ENCODE measurements at places on chromosomes 3 and 15. TPM values are rescaled to one million over a fixed set of nuclear protein-coding genes. Genes with fewer than 3 reads are reported as not detected.

DNA sequence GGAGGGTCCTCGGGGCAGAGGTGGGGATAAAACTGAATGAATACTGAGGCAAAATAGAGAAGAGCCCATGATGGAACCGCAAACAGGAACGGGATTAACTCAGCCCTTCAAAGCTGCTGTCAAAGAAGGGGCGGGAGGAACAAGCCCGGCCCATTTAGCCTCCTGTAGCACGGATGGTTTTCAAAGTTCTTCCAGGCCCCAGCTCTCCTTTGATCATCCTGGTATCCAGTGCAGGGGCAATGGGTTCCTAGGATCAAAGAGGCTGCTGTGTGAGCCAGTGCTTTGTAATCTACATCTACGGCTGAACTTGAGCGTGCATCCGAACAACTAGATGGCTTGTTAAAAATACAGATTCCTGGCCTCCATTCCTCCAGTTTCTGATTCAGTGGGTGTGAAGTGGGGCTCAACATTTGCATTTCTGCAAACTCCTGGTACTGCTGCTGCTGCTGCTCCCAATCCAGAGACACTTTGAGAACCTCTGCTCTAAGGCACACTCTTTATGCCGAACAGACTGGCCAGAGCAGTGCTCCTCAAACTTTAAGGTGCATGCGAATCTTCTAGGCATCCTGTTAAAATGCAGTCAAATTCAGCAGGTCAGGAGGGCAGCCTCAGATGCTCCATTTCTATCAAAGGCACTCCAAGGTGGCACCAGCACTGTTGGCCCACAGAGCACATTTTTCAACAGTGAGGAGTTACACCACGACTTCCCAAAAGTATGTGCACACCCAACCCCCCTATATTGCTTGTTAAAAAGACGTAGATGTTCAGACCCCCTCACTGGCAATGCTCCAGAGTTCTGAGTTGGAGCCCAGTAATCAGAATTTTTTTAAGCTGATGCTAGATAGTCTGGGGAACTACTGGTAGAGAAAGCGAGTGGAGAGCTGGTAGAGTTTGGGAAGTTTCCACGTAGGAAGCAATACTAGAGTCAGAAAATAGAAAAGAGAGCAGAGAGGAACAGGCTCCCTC lies 5.6 kb downstream of the GALNT15 start:
- no peak for DNase-seq

GRCh38 chr15:77851086-77851485 lies 218.4 kb upstream of the LINGO1 start:
- DNase-seq: no peak

DNA sequence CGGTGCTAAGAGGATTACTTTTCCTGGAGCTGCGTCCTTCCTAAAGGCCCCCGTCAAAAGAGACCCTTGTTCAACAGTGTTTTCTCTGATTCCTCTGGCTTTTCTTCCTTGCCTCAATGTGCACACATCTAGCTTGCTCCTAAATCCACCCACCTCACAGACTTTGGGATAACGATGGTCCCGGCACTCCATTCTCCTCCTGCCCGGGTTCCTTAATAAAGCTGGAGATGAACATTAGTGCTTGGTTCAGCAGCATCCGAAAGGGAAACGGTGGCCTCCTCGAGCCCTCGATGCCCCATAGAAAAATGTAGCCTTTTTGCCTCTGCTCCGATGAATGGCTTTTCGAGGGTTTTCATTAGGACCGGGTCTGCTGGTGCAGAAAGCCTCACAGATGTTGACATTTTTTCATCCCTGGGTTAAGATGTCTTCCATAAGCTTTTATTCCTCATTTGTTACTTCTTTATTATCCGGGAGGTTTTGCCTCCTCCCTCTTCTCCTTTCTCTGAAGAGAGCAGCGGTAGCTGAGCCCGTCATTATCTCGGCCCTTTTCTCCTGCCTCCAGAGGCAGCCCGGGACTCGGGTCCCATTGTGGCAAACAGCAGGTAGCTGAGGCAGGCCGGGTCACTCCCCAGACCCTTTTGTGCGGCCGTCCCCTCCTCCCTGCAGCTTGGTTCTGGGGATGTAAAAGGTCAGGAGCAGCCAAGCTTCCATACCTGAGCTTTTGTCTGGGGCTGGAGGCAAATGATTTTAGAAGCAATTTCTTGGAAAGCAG lies 64.6 kb downstream of the CPN2 start:
- DNase-seq: no peak

DNA sequence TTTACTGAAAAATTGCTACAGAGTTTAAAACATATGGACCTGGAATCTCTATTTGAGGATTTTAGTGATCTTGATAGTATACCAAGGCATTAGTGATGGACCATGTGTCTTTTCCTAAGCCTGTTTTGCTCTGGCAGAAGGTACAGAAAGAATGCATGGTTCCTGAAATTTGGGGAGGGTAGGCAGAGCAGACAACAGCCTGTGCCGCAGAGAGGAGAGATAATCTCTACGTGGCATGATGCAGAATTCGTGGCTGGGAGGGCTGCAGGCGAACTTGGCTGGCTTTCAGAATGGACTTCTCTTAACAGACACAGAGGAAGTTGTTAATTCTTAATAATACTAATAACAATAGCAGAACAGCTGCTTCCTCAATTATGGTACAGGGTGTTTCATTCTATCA lies 137.5 kb upstream of the FOXB1 start:
- no peak for DNase-seq

Gene NDUFB4
- polyA plus RNA-seq: 218 TPM

Gene CHAC1
- polyA plus RNA-seq: 3.7 TPM

DNA sequence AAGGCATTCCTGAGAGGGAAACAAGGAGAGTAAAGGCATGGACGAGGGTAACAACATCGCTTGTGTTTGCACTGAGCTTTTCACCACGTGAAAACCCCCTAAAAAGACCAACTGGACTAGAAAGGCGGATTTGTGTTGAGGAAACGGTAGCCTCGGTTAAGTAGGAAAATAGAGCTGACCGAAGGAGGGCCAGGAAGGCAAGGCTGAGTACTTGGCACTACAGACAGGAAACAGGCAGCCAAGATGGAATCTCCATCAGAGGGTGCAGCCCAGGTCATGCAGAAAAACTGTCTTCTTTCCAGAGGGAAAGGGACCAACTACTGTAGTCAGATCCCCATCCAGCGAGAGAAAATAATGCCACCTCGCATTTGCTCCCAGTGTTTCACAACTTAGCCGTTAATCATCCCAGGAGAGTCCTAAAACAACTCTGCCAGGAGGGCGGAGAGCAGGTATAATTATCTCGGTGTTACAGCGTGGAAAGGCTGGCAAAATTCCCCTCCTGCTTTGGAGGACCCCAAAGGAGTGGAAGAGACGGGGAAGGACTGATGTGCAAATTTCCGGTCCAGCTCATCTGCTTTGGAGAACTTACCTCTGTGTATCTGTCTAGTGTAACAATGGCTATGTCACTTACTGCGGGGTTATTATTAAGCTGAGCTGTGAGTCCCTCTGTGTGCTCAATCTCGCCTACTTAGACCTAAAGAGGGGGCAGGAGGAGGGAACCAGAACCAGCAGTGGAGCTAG lies 77.2 kb downstream of the MYO1E start:
- DNase-seq: no peak

DNA sequence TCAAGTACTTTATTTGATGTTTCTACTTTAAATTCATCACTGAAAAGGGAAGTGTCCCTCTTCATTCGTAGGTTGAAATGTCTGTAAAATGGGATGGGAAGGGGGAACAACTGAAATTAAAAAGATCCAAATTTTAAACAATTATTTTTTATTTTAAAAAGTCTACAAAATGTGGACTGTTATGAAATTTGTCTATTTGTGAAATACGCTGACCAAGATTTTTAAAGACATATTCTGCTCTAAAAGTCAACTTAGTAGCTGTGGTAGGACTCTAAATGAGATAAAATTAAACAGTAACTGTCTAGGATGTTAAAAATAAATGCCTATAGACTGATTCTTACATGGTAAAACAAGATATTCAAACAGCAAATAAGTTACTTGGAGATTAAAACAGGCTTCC lies 67.3 kb downstream of the ADAM10 start:
- DNase-seq: no peak

DNA sequence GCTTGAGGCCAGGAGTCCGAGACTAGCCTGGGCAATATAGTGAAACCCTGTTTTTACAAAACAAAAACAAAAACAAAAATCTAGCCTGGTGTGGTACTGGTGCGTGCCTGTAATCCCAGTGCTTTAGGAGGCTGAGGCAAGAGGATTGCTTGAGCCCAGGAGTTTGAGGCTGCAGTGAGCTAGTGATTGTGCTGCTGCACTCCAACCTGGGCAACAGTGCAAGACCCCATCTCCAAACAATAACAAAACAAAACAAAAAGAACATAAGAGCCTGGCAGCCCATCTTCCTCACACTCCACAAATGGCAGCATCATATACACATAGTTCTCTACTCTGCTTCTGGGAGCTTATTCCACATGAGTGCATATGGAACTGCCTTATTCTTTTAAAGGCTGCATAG lies 2.2 kb upstream of the TRH start:
- no peak for DNase-seq

DNA sequence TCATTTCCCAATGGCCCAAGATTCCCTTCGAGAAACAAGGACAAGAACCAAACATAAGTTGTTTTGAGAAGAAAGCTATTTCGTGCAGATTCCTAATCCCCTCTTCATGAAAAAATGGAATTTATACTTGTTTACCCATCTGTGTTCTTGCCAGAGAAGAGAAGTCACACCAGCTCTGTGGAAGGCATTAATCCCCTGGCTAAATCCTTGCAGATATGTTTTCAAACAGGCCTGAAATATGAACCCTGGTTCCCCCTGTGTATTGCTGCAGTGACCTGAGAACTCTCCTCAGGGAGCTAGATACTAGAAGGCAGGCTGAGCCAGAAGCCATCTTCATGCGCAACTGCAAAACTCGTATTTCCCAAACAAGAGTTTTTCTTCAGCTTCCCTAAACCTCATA lies 337.7 kb downstream of the NEK10 start:
- no peak for DNase-seq

- DNase-seq: no peak
Observed at GRCh38 chr3:185815391-185816282, 9.2 kb downstream of the IGF2BP2 start.

Gene TUSC7
- not detected for polyA plus RNA-seq

GRCh38 chr15:66862940-66863335 lies 160.9 kb downstream of the SMAD6 start:
- no peak for DNase-seq

Gene TMF1
- polyA plus RNA-seq: 37.5 TPM

Gene CCR3
- polyA plus RNA-seq: not detected

Gene SPTSSB
- 10.5 TPM for polyA plus RNA-seq

Gene NOX5
- 0.60 TPM for polyA plus RNA-seq

GRCh38 chr15:101461097-101461496 lies 28.4 kb downstream of the PCSK6 start:
- DNase-seq: no peak

DNA sequence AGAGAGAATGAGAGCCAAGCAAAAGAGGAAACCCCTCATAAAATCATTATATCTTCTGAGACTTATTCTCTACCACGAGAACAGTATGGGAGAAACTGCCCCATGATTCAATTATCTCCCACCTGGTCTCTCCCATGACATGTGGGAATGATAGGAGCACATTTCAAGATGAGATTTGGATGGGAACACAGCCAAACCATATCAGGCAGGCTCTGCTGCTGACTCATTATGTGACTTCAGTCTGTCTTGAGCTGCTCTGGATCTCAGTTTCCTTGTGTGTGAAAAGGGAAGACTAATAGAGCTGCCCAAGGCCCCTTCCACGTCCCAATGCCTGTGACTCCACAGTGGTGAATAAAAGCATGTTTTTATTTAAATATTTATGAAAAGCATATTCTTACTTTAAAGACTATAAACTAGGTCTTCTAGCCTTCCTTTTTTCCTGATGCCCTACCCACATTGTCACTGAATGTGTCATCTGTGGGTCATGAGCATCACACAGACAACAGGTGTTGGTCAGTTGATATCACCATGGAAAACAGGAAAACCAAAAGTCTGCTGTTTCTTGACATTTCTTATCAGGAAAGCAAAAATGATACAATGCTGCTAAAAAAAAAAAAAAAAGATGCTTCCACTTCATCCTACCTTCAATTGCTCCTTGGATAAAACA lies 96.0 kb upstream of the PPP2R3A start:
- no peak for DNase-seq

DNA sequence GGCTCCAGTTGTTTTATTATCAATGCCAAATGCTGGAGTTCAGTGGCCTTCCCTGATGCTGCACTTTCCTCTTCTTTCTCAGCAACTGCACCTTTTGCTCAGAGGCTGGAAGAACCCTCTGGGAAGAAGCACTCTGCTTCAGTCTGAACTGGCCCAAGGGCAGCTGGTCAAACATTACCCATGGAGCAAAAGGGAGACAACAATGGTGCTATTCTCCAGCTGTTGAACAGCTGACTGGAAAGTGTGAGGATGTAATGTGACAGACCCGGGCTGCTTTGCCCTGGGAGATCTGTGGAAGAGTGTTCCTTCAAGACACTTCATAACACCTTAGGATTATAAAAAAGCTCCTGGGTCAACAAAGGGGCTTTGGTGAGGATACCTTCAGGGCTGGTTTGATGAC lies 84.9 kb downstream of the EPHB1 start:
- DNase-seq: no peak

Gene SLC41A3
- 71.9 TPM for polyA plus RNA-seq

Gene GPR62
- 0.59 TPM for polyA plus RNA-seq

- no peak for DNase-seq
Observed at GRCh38 chr3:99418209-99418635, 220.2 kb upstream of the COL8A1 start.

GRCh38 chr3:128486681-128487537 lies 6.1 kb downstream of the GATA2 start:
- no peak for DNase-seq

GRCh38 chr15:92870010-92870591 lies 30.0 kb upstream of the CHD2 start:
- DNase-seq: no peak

- no peak for DNase-seq
Observed at GRCh38 chr3:18396428-18396827, 28.7 kb downstream of the SATB1 start.

GRCh38 chr3:66163222-66163621 lies 57.6 kb upstream of the SLC25A26 start:
- DNase-seq: no peak

GRCh38 chr3:170448584-170448983 lies 29.9 kb downstream of the CLDN11 start:
- DNase-seq: no peak

Gene THAP10
- polyA plus RNA-seq: 9.4 TPM

DNA sequence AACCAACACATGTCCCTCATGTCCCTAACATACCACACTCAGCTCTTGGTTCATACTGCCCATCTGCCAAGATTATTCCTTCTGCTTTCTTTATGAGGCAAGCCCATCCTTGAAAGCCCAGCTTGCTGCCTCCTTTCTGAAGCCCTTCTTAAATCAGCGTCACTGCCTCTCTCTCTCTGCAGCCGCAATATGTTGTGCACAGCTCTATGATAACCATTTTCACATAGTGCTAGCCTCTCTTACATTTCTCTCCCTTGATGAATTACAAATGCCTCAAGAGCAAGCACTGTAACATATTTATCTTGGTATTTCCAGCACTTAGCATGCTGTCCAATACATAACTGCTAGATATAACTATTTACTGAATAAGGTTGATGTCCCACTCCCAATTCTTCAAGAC lies 86.5 kb downstream of the TNIK start:
- no peak for DNase-seq

Gene NR1I2
- 1.1 TPM for polyA plus RNA-seq

Gene CA12
- polyA plus RNA-seq: 123 TPM

- no peak for DNase-seq
Observed at GRCh38 chr15:34808016-34808415, 12.7 kb upstream of the ACTC1 start.

GRCh38 chr3:39501059-39501458 lies 33.6 kb downstream of the MOBP start:
- no peak for DNase-seq

All from left renal pelvis (tissue), 4 donors.